ENCODE measurements at places on chromosomes 3 and 15. TPM values are rescaled to one million over a fixed set of nuclear protein-coding genes. Genes with fewer than 3 reads are reported as not detected.

- H3K36me3 ChIP-seq = peaks cover 4% of the 10 kb centered on the region
- no peak overlapping the region for H3K27ac ChIP-seq
- peaks cover 12% of the 10 kb centered on the region for H3K4me1 ChIP-seq
- H3K4me3 ChIP-seq = no peak overlapping the region
- DNase-seq = no peak
- no peaks in the 10 kb centered on the region for H3K27me3 ChIP-seq
These were observed 101.1 kb downstream of the CMSS1 start for GRCh38 chr3:99918715-99919114.

- no peak overlapping the region for H3K27ac ChIP-seq
- no peak for DNase-seq
- peaks cover under 1% of the 10 kb centered on the region for H3K27me3 ChIP-seq
- no peak overlapping the region for H3K4me3 ChIP-seq
These were observed 10.9 kb downstream of the ENTPD3 start for GRCh38 chr3:40397912-40398311.

GRCh38 chr3:121918779-121919483, 24.7 kb downstream of the SLC15A2 start:
- DNase-seq = no peak
- peaks cover 88% of the 10 kb centered on the region for H3K36me3 ChIP-seq
- no peak overlapping the region for H3K27ac ChIP-seq
- H3K27me3 ChIP-seq = no peaks in the 10 kb centered on the region
- H3K4me3 ChIP-seq = no peak overlapping the region

GRCh38 chr3:148439254-148439822, 258.4 kb upstream of the AGTR1 start:
- no peak overlapping the region for H3K27ac ChIP-seq
- H3K4me1 ChIP-seq = no peaks in the 10 kb centered on the region
- no peak for DNase-seq
- H3K27me3 ChIP-seq = no peaks in the 10 kb centered on the region
- no peak overlapping the region for H3K4me3 ChIP-seq

- peaks cover 44% of the 10 kb centered on the region for H3K36me3 ChIP-seq
- no peak overlapping the region for H3K4me3 ChIP-seq
- no peak overlapping the region for H3K27ac ChIP-seq
- no peak for DNase-seq
These were observed 93.7 kb downstream of the MCTP2 start for GRCh38 chr15:94324835-94325767.

GRCh38 chr3:136703429-136703828, 48.7 kb downstream of the STAG1 start:
- H3K4me3 ChIP-seq = no peak overlapping the region
- no peak overlapping the region for H3K27ac ChIP-seq
- no peak for DNase-seq

DNA sequence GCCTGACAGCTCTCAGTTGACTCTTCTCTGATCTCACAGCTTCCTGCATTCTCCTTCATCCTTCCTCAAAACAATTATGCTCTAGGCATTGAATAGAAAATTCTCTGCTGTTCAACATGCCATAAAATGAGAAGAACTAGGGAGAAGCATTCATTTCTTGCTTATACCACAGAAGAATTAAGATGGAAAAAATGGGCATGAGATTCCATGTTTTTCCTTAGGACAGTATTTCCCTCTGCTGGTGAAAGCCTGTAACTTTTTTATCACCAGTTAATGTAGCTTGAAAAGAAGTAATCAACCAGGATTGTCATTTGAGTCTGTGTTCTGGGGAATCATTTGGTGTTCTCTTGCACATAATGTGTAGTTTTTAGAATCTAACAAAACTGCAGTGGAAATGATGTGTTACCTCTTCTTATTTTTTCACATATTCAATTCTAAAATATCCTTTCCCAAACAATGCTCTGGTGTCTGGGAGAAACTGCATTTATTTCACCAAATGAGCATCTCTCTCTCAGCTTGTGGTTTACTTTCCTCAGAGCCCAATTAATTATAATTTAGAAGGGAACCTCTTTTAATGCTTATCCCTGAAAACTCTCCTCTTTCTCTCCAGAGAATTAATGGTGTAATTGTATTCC, 92.8 kb upstream of the DCBLD2 start:
- no peaks in the 10 kb centered on the region for H3K4me1 ChIP-seq
- H3K27me3 ChIP-seq = no peaks in the 10 kb centered on the region
- H3K4me3 ChIP-seq = no peak overlapping the region
- H3K36me3 ChIP-seq = no peaks in the 10 kb centered on the region

The GPR176 gene
- total RNA-seq = 0.12 TPM

The FGF12 gene
- not detected for total RNA-seq

The LRRC3B gene
- total RNA-seq = not detected

All from activated B cell treated with CpG ODN at 0.5 μM for 24 hours (primary cell).